Stimulated activated CD8-positive, alpha-beta memory T cell treated with anti-CD3 and anti-CD28 coated beads, Interleukin-15, amount 100 ng/mL, for 24 hours (primary cell): ENCODE measurements at places on chromosomes 7 and 10.
A peak's percentile ranks its signal among the peaks of the same experiment; 100 is the strongest.

DNA sequence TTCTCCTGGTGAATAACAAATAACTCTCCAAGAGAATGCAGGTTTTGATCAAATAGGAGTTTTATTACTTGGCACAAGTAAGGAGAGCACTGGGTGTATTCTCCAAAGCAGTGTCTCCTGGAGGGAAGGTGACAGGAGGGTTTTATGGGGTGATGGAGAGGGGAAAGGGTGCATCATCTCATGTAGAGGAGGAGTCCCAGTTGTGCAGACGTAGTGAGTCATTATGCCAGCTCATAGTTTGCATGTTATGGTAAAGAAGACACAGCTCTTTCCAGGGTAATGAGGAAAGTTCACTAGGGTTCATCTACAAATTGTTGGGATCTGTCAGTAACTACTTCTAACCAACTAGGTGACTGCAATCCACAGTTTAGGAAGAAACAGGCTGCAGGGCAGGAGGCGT is 347.9 kb upstream of the MEOX2 start:
- no peak for DNase-seq

GRCh38 chr10:25288181-25288580 is 113.4 kb downstream of the GPR158 start:
- DNase-seq = no peak

DNA sequence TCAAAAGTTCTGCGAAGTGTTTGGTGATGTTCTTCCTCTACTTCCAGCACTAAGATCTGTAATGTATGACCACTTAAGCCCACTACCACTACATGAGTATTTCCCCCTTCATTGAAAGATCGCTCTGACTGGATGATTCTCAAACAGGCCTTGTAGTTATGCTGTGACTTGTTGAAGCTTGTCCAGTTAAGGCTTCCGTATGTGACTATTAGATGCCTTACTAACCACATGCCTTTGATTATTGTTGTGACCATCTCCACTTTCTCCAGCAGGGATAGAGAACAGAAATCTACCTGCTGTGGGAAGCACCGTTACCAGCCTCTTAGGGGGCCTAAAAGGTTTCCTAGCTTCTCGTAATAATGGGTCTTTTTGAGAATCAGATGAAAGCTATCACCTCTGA is 81.1 kb downstream of the NOC3L start:
- no peak for DNase-seq

DNA sequence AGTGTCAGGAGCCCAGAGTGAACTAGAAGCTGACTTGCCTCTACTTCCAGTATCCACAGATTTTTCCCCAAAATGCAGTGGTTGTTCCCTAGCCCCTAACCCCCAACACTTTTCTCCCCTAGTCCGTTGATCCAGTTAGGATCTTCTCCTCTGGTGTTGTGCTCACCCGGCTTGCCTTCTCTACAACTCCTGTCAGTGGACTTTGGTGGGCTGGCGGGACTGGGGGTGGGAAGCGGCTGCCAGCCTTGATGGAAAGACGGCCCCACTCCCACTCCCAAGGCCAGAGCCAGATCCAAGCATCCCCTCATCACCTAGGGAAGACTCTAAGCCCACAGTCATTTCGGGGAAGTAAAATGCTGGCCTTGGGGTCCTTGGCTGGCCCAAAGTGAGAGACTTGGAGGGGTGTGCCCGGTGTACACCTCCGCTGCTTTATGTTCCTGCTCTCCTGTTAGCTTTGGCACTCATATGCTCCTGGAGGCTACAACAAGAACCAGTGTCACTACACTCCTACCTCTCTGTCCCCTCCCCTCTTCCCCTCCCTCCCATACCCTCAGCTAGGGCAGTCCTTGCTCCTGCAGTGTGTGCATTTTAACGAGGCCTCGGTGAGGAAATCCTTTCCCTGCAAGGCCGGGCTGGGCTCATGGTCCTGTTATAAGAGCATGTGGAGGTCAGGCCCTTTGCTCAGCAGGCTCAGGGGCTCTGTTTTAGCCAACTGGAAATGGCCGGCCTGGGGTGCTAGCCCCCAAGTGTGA is 930 bp upstream of the HOXA10 start:
- DNase-seq = no peak

GRCh38 chr10:129106314-129106713 is 360.7 kb upstream of the MGMT start:
- DNase-seq = no peak

DNA sequence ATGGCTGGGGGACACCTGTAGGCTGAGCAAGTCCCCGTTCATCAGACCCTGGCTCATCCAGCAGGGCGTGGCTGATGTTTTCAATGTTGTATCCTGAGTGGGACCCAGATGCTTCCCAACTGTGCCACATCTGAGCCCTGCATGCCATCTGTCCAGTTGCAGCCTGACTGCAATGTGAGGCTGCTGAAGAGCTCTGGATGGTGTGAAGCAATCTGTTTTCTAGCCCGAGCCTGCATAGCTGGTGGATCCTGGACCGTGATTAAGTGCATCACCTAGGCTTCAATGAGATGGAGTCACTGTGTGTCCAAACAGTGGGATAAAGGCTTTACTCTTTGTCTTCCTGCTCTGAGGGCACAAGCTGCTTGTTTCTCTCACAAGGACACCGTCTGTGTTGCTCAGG is 99.8 kb downstream of the TCF7L2 start:
- no peak for DNase-seq

DNA sequence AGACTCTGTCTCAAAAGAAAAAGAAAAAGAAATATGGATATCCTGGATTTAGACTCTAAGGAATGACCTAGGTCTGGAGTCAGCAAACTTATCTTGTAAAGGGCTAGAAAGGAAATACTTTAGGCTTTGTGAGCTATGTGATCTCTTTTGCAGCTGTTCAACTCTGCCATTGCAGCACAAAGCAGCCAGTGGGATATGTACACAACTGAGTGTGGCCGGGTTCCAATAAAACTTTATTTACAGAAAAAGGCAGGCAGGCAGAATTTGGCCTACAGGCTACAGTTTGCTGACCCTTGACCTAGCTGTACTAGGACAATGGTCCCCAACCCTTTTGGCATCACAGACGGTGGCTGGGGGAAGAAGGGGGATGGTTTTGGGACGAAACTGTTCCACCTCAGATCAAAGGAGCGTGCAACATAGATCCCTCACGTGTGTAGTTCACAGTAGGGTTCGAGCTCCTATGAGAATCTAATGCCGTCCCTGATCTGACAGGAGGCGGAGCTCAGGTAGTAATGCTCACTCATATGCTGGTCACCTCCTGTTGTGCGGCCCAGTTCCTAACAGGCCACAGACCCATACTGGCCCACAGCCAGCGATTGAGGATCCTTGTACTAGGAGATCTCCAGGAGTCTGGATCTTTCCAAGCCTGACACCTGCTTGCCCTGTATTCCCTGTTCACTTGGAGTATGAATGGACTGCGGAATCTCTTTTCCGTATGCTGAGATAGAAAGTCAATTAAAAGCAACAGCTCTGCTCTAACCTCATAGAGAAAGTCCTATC is 63.0 kb downstream of the CUL1 start:
- DNase-seq = no peak

DNA sequence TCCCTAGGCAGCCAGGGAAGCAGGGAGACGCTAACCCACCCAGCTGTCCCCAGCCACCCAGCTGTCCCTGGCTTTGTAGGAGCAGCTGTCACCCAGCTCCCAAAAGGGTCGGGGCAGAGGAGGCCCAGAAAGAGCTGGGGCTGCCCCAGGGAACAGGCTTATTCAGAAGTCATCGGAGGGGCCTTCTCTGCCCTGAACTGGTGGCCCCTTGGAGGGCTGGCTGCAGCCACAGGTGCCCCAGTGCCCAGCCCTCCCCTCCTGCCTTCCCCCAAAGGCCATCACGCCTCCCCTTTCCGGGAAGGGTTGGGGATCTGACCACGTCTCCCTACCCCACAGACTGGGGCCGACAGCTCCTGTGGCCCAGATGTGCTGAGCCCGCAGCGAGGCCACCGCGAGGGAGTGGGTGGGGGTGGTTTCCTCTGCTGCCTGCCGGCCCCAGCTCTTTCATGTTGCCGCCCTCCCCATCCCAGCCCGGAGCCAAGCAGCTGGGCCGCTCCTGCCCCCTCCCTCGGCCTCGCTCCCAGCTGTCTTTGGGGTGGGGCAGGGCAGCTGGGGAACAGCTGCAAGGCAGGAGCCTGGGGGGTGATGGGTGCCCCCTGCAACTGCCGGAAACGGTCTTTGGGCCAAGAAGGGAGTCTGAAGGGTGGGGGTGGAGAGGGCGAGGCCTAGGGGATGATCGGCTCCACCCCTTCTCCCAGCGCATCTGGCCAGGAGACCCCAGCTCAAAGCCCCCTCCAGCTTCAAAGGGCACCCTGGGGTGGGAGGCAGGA is 16.8 kb downstream of the TRIM8 start:
- DNase-seq = peak; percentile 35

- DNase-seq = no peak
These were observed 73.1 kb upstream of the HECW1 start for GRCh38 chr7:43039346-43039745.

GRCh38 chr7:153103202-153103601 is 343.6 kb downstream of the ACTR3B start:
- no peak for DNase-seq

GRCh38 chr7:50069613-50070012 is 23.4 kb downstream of the ZPBP start:
- DNase-seq = no peak
